ENCODE measurements at places on chromosomes 11 and 22.

DNA sequence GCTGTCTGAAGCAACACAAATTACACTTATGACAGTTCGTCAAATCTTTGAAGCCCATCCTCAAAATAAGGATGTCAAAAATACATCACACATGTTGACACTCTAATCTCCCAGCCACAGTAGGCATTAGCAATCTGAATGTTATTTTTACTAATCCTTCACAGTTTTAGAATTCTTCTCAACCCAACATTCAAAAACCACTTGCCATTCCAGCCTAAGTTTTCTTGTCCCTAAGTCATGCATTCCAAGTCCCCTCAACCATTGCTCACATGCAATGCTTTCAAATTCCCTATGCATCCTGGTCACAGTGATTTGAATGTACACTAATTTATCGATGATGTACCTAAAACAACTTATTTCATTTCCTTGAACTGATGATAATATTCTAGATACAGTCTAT, 7.5 kb downstream of the BDNF start:
- no peak for DNase-seq

- DNase-seq: no peak
These were observed 62.3 kb downstream of the GRIK4 start for GRCh38 chr11:120573756-120574354.

- no peak for DNase-seq
These were observed 37.5 kb downstream of the BIRC2 start for GRCh38 chr11:102384419-102385079.

DNA sequence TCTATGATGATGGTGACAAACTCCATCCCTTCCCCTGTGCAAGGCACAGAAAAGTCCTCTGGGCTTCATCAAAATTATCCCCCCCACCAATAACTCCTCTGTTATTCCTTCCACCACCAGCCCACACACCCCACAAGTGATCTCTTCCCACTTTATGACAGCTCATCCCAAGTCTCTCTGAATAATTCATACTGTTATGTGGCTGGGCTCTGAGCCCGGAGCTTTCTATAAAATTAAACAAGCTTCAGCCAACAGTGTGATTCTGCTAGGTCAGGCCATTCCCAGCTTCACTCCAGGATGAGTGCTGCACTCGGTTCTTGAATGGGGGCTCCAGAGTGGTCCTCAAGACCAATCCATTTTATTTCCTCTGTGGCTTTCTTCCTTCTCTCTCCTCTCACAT, 83.0 kb downstream of the INSC start:
- DNase-seq: no peak

GRCh38 chr11:11916981-11917399, 75.2 kb downstream of the USP47 start:
- no peak for DNase-seq

DNA sequence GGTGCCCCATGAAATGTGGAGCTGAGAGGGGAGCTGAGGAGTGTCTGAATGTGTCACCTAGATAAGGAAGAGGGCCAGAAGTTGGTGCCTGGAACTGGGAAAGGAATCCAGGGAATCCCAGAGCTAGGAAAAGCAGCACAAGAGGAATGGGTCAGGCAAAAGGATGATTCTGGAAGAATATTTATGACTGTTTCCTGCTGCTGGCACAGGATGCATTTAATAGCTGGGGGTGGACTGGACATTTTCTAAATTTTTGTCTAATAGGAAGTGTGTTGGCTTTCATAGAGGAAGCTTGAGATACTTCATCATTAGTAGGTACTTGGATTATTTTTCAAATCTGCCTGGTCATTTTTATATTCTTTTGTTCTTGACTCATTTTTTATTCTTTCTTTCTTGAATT, 17.4 kb upstream of the MRGPRX2 start:
- no peak for DNase-seq

GRCh38 chr11:28058333-28058732, 49.6 kb downstream of the KIF18A start:
- DNase-seq: no peak

DNA sequence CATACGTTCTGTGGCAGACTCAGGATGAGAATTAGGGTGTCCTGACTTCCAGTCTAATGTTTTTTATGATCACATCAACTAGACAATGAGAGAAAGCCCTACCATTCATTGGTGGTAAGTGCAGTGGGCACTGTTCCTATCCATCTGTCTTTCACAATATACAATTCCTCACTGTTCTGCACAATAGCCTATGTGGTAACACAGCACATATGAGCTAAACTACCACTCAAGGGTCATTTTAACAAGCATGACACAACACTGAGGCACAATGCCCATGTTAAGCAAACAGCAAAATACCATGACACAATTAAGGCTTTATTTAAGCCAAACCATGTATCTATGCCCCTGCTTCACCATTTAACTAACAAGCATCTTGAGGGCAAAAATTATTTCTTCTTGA, 52.3 kb downstream of the SIK3 start:
- no peak for DNase-seq

DNA sequence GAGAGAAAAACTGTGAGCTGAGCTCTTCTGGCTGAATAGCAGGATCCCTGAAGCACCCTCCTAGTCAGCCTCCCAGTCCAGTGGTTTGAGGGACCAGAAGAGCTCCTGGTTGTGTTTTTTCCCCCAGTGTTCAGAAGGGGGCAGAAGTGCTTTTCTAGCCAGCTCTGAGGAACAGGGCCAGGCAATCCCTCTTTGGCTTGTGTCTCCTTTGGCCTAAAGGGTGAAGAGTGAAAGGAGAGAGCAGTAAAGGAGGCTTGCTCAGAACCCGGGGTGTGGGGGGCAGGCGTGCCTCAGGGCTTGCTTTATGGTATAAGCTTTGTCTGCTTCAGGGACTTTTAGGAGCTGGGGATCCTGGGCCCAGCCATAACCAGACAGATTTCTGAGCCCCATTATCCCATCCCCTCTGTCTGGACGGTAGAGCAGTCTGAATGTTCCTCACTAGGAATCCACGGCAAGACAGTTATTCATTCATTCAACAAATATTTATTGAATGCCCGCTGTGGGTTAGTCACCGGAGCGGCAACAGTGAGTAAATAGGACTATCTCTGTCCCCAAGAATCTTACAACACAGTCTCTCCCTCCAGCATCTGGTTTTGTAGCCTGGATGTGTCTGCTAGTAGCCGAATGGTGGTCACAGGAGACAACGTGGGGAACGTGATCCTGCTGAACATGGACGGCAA, 14.5 kb downstream of the ACP2 start:
- no peak for DNase-seq

DNA sequence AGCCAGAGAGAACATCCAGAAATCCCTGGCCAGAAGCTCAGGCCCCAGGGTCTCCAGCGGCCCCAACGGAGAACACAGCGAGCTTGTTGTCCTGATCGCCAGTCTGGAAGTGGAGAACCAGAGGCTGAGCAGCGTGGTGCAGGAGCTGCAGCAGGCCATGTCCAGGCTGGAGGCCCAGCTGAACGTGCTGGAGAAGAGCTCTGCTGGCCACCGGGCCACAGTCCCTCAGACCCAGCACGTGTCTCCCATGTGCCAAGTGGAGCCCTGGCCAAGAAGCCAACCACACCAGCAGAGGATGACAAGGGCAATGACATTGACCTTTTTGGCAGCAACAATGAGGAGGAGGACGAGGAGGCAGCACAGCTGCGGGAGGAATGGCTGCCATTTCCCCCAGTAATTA, 20.6 kb upstream of the SCGB1D1 start:
- DNase-seq: no peak
